ENCODE measurements at places on chromosomes 4 and X.

- H3K27me3 ChIP-seq, result no peaks in the 10 kb centered on the region
- no peaks in the 10 kb centered on the region for H3K36me3 ChIP-seq
- DNase-seq, result no peak
- H3K27ac ChIP-seq, result no peak overlapping the region
- no peak overlapping the region for H3K4me3 ChIP-seq
Measured at GRCh38 chr4:55758570-55758969, 61.0 kb upstream of the EXOC1L start.

- no peaks in the 10 kb centered on the region for H3K27me3 ChIP-seq
- peak overlapping the region; percentile 85 for H3K4me3 ChIP-seq
- H3K27ac ChIP-seq, result peak overlapping the region; percentile 84
- peak; percentile 44 for DNase-seq
- peaks cover 14% of the 10 kb centered on the region for H3K36me3 ChIP-seq
Measured at GRCh38 chrX:54182194-54182863, 725 bp downstream of the FAM120C start.

GRCh38 chrX:72270316-72270866 is 6.7 kb downstream of the RPS4X start:
- H3K27me3 ChIP-seq, result no peaks in the 10 kb centered on the region
- H3K27ac ChIP-seq, result no peak overlapping the region
- peaks cover 23% of the 10 kb centered on the region for H3K4me1 ChIP-seq
- H3K36me3 ChIP-seq, result peaks cover 59% of the 10 kb centered on the region
- no peak overlapping the region for H3K4me3 ChIP-seq

- peaks cover 19% of the 10 kb centered on the region for H3K27me3 ChIP-seq
- no peak overlapping the region for H3K4me3 ChIP-seq
- DNase-seq, result no peak
- no peaks in the 10 kb centered on the region for H3K4me1 ChIP-seq
- H3K36me3 ChIP-seq, result no peaks in the 10 kb centered on the region
Measured at GRCh38 chrX:38968344-38969216, 167.3 kb downstream of the MID1IP1 start.

- peaks cover 6% of the 10 kb centered on the region for H3K27me3 ChIP-seq
- H3K4me3 ChIP-seq, result no peak overlapping the region
- H3K4me1 ChIP-seq, result no peaks in the 10 kb centered on the region
- no peaks in the 10 kb centered on the region for H3K36me3 ChIP-seq
- no peak for DNase-seq
- H3K27ac ChIP-seq, result no peak overlapping the region
Measured at GRCh38 chr4:74466242-74466641, 21.3 kb downstream of the AREG start.

GRCh38 chr4:170047771-170048354 is 21.7 kb upstream of the MFAP3L start:
- H3K4me3 ChIP-seq, result no peak overlapping the region
- peak; percentile 52 for DNase-seq
- H3K36me3 ChIP-seq, result no peaks in the 10 kb centered on the region
- no peaks in the 10 kb centered on the region for H3K4me1 ChIP-seq

- H3K27me3 ChIP-seq, result peaks cover 24% of the 10 kb centered on the region
- no peaks in the 10 kb centered on the region for H3K36me3 ChIP-seq
- no peak overlapping the region for H3K4me3 ChIP-seq
- no peak for DNase-seq
Measured at GRCh38 chr4:147610686-147611085, 6.5 kb upstream of the TMEM184C start.

DNA sequence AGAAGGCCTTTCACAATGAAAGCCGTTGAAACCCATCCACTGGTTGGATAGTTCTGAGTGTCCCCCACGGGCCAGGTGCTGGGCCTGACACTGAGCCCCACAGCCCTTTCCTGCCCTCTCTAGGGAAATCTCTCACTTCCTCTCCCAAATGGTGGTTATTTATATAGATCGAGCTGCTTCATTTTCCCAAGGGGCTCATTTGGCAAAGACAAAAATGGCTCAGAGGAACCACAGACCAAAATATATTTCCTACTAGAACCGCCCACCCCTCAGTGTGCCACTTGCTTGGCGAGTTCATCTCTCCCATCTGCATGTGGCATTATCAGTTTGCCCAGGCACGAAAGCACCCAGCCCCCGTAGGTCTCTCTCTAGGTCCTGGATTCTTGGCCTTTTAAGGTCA is 53.3 kb upstream of the STIM2 start:
- H3K36me3 ChIP-seq, result no peaks in the 10 kb centered on the region
- peaks cover 18% of the 10 kb centered on the region for H3K4me1 ChIP-seq
- no peak overlapping the region for H3K27ac ChIP-seq
- no peaks in the 10 kb centered on the region for H3K27me3 ChIP-seq

DNA sequence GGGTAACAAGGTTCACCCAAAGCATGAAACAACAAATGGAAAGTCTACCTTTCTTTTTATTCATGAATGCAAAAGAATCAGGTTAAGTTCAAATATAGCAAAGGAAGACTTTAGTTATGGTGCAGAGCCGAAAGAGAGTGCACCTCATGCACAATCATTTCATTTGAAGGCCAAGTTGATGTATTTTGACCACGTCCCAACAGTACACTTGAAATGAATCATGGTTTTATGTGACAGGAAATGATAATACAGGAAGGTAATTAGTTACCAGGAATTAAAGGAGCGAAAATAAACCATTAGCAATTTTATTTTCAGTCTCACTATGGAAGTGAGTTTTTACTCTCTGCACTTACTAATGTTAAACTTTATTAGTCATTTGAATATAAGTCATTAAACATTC is 281.2 kb upstream of the DIAPH2 start:
- no peak for DNase-seq
- H3K36me3 ChIP-seq, result no peaks in the 10 kb centered on the region
- H3K27me3 ChIP-seq, result no peaks in the 10 kb centered on the region
- H3K4me3 ChIP-seq, result no peak overlapping the region
- H3K4me1 ChIP-seq, result no peaks in the 10 kb centered on the region
- no peak overlapping the region for H3K27ac ChIP-seq

- H3K27me3 ChIP-seq, result no peaks in the 10 kb centered on the region
- no peaks in the 10 kb centered on the region for H3K4me1 ChIP-seq
- no peak for DNase-seq
- no peak overlapping the region for H3K4me3 ChIP-seq
Measured at GRCh38 chrX:115260330-115260729, 26.4 kb upstream of the LRCH2 start.

DNA sequence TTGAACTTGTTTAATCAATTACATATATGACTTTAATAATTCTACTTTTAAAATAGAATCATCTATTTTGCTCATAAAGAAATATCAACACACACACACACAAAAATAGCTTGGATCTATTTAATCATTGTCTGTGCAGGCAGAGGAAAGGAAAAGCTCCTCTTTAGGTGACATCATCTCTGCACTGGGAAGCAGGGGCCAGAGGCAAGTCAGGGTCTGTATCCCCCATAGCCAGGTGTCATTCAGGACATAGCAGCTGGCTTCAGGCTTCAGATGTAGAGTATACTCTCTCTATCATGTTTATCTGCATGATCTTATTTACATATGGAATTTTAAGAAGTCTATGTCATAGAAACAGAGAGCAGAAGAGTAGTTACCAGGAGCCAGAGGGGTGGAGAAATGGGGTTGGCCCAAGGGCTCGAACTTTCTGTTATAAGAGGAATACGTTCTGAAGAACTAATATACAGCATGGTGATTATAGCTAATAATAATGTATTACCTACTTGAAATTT is 110.4 kb upstream of the LDB2 start:
- DNase-seq, result no peak
- no peaks in the 10 kb centered on the region for H3K36me3 ChIP-seq
- H3K4me1 ChIP-seq, result no peaks in the 10 kb centered on the region

DNA sequence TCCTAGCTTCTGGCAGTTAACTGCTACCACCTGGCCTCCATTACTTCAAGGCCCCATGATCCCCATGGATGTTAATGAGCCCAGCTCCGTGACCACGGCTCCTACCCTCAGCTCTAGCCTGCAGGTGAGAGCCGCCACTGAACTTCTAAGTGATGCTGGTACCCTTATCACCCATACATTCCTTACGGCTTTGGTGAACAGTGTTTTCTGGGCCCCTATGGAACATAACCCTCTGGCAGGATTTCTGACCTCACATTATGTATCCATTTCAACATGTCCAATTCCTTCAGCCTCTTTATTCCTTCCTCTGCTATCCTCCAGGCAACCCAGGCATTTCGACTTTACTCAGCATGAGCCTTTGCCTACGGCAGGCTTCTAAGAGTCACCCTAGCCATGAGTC is 24.6 kb downstream of the PAGE4 start:
- H3K4me1 ChIP-seq, result no peaks in the 10 kb centered on the region
- H3K27me3 ChIP-seq, result no peaks in the 10 kb centered on the region
- no peak overlapping the region for H3K4me3 ChIP-seq
- no peaks in the 10 kb centered on the region for H3K36me3 ChIP-seq
- no peak overlapping the region for H3K27ac ChIP-seq

GRCh38 chrX:94051926-94052325 is 377.9 kb downstream of the FAM133A start:
- H3K36me3 ChIP-seq, result no peaks in the 10 kb centered on the region
- no peak for DNase-seq
- H3K4me1 ChIP-seq, result no peaks in the 10 kb centered on the region
- H3K27me3 ChIP-seq, result no peaks in the 10 kb centered on the region
- H3K4me3 ChIP-seq, result no peak overlapping the region

DNA sequence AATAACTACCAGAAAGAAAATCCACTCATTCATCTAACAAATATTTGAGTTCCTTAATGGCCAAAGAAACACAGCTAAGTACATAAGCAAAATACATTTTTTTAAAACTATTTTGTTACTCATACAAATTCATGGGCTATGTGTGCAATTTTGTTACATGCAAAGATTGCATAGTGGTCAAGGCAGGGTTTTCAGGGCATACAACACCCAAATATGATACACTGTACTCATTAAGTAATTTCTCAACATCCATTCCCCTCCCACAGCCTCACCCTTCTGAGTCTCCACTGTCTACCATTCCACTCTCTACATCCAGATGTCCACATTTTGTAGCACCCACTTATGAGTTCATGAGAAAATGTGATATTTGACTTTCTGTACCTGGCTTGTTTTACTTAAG is 58.2 kb downstream of the BRWD3 start:
- H3K27ac ChIP-seq, result no peak overlapping the region
- H3K27me3 ChIP-seq, result no peaks in the 10 kb centered on the region
- DNase-seq, result no peak
- peaks cover 8% of the 10 kb centered on the region for H3K4me1 ChIP-seq

DNA sequence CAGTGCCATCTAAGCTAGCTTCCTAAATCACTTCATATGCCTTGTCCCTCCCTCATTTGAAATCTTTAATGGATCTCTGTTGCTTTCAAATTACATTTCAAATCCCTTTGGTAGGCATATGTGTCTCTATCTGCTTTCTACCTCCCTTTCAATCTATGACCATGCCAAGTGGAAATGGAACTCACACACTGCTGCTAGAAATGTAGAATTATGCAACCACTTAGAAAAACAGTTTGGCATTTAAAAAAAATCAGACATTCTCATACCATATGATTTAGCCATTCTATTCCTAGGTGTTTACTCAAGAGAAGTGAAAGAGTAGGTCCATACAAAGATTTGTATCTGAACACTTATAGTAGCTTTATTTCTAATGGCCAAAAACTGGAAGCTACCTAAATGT is 413.5 kb upstream of the INTU start:
- H3K36me3 ChIP-seq, result no peaks in the 10 kb centered on the region
- no peak overlapping the region for H3K4me3 ChIP-seq
- H3K4me1 ChIP-seq, result no peaks in the 10 kb centered on the region
- no peak overlapping the region for H3K27ac ChIP-seq
- no peak for DNase-seq
- H3K27me3 ChIP-seq, result no peaks in the 10 kb centered on the region

DNA sequence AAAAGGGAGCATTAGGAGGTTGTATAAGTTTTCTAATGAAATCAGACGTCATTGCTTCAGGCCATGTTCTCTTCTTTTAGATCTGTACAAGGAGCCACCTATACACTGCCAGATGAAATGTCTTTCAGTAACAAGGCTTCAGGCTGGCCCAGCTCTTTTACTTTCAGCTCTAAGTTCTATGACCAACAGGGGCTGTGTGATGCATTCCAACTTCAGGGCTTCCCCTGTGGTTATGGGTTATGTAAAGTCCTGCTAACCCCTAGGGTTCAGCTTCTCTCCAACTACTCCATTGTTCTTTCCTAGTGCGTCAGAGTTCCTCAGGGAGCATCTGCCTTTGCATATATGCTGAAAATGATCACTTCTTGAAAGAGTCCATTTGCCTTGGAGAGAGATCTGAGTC is 79.4 kb upstream of the TTC29 start:
- H3K4me3 ChIP-seq, result no peak overlapping the region
- H3K27ac ChIP-seq, result no peak overlapping the region
- no peaks in the 10 kb centered on the region for H3K27me3 ChIP-seq
- no peak for DNase-seq

DNA sequence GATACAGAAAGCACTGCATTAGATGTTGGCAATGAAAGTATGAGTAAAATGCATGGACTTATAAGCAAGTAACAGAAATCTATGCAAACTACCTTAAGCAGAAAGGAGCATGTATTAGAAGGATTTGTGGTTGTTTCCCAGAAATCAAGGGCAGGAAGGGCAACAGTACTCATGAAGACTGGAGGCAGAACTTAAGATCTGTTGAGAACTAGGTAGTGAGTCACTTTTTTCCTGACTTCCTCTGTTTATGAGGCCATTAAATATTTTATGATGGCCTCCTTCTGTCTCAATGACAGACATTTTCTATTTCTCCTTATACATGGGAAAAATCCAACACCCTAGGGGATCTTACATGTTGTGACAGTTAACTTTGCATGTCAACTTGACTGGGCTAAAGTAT is 398.2 kb downstream of the MID1IP1 start:
- peaks cover 9% of the 10 kb centered on the region for H3K4me1 ChIP-seq
- H3K27me3 ChIP-seq, result no peaks in the 10 kb centered on the region
- no peak for DNase-seq
- no peak overlapping the region for H3K27ac ChIP-seq
- no peaks in the 10 kb centered on the region for H3K36me3 ChIP-seq
- H3K4me3 ChIP-seq, result no peak overlapping the region

DNA sequence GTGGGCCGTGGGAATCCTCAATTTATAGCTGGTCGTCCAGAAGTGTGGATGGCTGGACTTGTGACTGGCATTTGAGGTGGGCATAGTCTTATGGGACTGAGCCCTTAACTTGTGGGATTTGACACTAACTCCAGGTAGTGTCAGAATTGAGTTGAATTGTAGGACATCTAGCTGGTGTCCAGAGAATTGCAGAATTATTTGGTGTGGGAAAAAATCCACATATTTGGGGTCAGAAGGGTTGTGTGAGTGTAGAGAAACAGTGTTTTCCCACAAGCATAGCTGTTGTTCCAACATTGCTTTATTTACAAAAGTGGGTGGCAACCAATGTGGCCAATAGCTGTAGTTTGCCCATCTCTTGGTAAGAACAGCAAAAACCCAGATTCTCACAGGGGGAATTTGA is 91.3 kb downstream of the MOSPD2 start:
- H3K36me3 ChIP-seq, result no peaks in the 10 kb centered on the region
- no peak overlapping the region for H3K4me3 ChIP-seq
- DNase-seq, result no peak
- H3K4me1 ChIP-seq, result no peaks in the 10 kb centered on the region
- no peak overlapping the region for H3K27ac ChIP-seq

GRCh38 chr4:144970597-144970996 is 127.4 kb downstream of the ANAPC10 start:
- DNase-seq, result no peak
- H3K4me3 ChIP-seq, result no peak overlapping the region
- no peaks in the 10 kb centered on the region for H3K27me3 ChIP-seq
- H3K36me3 ChIP-seq, result no peaks in the 10 kb centered on the region
- H3K4me1 ChIP-seq, result no peaks in the 10 kb centered on the region

GRCh38 chr4:40185830-40186664 is 10.8 kb upstream of the RHOH start:
- H3K27ac ChIP-seq, result no peak overlapping the region
- no peak for DNase-seq
- H3K4me1 ChIP-seq, result peaks cover 5% of the 10 kb centered on the region

- no peak for DNase-seq
- no peak overlapping the region for H3K4me3 ChIP-seq
- peaks cover 4% of the 10 kb centered on the region for H3K4me1 ChIP-seq
- peaks cover 27% of the 10 kb centered on the region for H3K36me3 ChIP-seq
Measured at GRCh38 chr4:99915449-99915848, 21.2 kb upstream of the LAMTOR3 start.

Data from effector memory CD8-positive, alpha-beta T cell (primary cell).